ENCODE measurements at places on chromosomes 16 and 17.

- DNase-seq = no peak
These were observed 89.8 kb downstream of the CYB561 start for GRCh38 chr17:63356337-63356757.

DNA sequence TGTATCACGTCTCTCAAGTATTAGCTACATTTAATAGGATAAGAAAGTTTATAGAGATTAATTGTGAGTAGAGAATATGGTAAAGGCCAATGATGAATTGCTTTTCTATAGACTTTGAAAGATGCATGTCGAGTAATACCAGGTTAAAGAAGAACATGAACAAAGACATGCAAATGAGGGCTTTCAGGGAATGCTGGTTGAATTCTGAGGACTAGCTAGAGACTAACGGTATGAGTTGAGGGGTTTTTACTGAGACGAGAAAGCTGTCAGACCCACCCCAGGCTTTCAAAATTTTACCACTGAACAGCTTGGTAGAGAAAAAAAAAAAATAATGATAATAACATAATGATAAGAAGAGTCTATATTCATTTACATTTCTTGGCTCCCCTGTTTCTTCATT, 796.0 kb upstream of the CDH8 start:
- DNase-seq = no peak

GRCh38 chr17:33481652-33482051, 188.6 kb upstream of the ASIC2 start:
- no peak for DNase-seq

DNA sequence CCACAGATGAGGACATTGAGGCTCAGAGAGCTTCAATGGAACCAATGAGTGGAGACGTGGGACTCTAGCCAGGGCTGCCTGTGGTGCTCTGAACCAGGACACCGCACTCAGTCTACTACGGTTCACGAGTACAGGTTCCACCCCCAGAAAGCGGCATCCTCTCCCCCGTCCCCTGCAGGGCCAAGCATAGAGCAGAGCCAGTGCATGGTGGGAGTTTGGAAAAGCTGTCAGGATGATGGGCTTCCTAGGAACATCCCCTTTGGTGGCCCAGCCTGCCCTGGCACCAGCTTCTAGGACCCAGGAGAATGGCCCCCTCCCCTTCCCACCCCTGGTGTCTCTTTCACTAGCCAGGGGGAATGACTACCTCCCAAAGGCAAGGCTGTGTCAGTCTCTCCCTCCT, 8.4 kb downstream of the ZNF319 start:
- DNase-seq = no peak

- no peak for DNase-seq
These were observed 3.2 kb downstream of the SOST start for GRCh38 chr17:43755389-43755875.
